ENCODE measurements at places on chromosomes 12 and 14.

GRCh38 chr14:86683561-86683960 is 1153.6 kb downstream of the FLRT2 start:
- DNase-seq, result no peak

GRCh38 chr12:1473418-1473817 is 121.0 kb downstream of the FBXL14 start:
- DNase-seq, result no peak

GRCh38 chr14:103543140-103543539 is 14.1 kb downstream of the TRMT61A start:
- no peak for DNase-seq

GRCh38 chr14:31950764-31951637 is 126.1 kb upstream of the ARHGAP5 start:
- peak; percentile 24 for DNase-seq

DNA sequence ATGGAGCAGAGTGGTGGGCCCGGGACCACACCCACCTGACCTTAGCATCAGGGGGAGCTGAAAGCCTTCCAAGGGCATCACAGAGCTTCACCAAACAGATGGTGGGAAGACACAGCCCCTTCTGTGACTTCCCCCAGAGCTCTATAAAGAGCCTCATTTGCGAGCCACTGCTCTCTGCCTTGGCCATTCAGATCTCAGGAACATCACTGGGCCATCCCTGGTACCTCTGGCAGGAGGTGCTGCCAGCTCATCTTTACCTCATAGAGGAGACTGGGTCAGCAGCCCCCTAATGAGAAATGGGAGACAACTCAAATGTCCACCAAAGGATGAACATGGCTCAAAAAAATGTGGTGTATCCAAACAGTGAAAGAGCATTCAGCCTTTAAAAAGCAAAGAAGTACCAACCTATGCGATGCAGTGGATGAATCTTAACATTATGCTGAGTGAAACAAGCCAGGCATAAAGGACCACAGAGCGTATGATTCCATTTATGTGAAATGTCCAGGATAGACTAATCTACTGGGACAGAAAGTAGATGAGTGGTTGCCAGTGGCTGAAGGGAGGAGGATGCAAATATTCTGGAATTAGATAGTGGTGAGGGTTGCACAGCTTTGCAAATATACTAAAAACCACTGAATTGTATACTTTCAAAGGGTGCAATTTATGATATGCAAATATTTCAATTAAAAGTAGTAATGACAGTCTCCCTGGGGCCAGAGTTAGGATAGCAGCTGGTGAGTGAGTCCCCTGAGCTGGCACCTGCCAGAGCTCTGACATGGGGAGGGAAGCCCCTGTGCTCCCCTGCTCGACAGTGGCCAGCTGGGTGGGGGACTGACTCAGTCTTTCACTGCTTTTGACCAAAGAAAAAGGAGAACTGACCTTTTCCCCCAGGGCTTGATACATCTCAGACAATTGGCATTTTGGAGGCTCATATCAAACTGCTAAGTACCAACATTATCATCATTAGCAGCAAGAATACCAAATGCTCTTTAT is 116.6 kb downstream of the GCH1 start:
- DNase-seq, result no peak

DNA sequence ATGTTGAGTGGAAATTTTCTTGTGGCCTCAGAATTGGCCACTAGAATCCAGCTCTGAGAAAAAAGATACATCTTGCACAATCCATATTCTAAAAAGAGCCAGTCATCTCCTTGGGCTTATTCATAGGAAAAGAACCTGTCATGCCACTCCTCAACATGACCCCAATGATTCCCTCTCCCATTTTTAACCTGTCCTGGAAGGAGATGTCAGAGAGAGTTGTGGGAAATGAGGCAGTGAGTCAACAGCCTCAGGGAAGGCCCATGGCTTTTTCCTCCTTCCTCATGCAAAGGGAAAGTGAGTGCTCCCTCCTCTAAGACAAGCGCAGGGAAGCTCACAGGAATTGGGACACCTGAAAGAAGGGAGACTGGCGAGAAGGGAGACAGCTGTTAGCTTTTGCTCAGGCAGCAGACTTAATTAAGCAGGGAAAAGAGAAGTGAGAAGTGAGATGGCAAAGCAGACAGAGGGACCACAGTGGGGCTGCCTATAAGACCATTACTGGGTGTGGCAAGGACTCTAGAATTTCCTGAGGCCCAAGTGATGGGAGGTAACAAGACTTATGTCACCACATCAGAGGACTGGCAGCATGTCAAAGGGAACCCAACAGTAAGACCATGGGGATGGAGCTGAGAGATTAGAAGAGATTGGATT is 10.2 kb upstream of the DHRS7 start:
- no peak for DNase-seq

GRCh38 chr12:111341426-111342065 is 27.3 kb downstream of the PHETA1 start:
- DNase-seq, result no peak

DNA sequence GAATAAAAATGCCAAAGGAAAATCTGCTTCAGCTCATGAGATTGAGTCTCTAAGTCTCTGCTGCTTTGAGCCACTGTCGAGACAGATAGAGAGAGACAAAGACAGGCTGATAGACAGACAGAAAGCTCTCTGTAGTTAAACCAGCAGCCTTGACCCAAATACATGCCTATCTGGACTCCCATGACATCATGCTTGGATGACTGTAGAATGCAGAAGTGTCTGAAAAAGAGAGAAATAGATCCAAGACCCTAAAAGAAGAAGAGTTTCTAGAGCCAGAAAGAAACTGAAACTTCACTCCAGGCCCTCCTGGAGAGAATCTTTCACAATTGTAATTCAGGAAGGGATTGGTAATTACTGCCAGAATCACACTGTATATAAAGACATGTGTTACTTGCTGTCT is 122.6 kb upstream of the PLXNC1 start:
- DNase-seq, result no peak

DNA sequence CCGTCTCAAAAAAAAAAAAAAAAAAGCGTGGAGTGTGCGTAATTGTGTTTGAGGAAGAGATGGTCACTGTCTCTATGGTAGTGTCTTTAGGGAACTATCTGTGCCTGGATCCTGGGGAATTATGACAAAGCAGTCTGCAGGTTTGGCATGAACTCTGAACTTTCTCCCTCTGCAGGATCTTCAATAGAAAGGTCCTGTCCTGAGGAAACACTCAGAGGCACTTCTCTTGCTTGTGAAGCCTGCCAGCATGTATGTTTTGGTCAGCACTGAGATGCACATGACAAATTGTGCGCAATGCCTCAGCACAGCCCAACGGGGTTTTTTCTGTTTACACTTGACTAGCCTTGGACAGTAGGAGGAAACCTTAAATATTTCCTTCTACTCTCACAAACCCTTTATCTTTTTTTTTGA is 46.6 kb downstream of the ATF7 start:
- DNase-seq, result no peak

DNA sequence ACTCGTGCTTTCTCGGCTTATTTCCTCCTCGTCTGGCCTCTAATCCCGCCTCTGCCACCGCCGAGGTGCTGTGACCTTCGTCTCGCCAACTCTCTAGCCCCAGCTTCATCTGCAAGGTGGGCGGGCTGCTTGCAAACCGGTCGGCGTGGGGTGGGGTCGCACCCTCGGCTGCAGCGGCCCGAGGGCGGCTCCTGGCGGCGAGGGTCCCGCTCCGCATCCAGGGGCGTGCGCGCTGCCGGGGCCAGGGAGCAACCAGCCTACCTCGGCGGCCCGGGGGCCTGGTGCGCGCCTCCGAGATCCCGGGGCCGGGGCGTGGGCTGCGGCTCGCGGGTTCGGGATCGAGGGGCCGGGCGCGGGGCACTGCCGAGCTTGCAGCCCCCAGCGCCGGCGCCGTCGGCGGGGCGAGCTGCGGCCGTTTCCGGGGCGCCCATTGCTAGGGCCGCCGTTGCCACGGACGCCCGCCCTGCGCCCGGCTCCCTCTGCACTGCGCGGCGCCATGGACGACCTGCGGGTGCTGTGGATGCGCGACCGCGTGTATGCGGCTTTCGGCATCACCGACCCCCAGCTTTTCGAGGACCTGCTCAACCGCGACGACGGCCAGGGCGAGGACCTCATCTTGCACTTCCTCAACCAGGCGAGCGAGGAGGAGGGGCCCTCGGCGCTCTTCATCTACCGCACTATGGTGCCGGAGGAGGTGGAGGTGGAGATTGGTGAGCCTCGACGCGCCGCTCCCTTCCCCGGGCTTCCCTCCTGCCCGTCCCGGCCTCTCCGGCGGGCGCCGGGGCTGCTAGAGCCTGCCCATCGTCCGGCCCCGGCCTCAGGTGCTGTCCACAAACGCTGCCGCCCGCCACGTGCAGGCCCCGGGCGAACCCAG is at the start of gene DNAH10:
Gene DNAH10, plus strand, starts transcription at position 461 of the 874 bp plus-strand sequence. Its CDS starts 36 bp downstream, at position 497.
- peak; percentile 28 for DNase-seq

- DNase-seq, result no peak
Observed at GRCh38 chr12:118219772-118220171, 83.8 kb downstream of the PEBP1 start.

- DNase-seq, result no peak
Observed at GRCh38 chr12:1006255-1006654, 15.2 kb downstream of the ERC1 start.

- no peak for DNase-seq
Observed at GRCh38 chr12:73445658-73446324, 1091.8 kb upstream of the ATXN7L3B start.

- no peak for DNase-seq
Observed at GRCh38 chr14:95525999-95526398, 8.9 kb upstream of the GLRX5 start.

DNA sequence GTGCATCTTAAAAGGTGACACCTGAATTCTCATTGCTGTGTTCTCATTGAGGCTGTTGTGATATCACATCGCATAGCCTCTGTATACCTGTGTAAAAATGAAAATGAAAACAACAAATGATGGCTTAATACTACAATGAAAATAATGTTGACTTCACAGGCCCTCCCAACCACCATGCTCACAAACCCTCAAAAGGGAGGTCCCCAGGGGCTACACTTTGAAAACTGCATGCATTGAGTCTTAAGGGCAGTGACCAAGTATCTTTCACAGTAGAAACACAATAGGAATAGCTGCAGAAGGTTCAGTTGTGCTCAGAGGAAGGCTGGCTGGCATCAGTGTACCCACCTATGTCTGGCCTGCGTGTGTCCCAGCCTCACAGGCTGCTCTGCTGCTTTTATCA is 27.6 kb upstream of the KCNK13 start:
- DNase-seq, result no peak

DNA sequence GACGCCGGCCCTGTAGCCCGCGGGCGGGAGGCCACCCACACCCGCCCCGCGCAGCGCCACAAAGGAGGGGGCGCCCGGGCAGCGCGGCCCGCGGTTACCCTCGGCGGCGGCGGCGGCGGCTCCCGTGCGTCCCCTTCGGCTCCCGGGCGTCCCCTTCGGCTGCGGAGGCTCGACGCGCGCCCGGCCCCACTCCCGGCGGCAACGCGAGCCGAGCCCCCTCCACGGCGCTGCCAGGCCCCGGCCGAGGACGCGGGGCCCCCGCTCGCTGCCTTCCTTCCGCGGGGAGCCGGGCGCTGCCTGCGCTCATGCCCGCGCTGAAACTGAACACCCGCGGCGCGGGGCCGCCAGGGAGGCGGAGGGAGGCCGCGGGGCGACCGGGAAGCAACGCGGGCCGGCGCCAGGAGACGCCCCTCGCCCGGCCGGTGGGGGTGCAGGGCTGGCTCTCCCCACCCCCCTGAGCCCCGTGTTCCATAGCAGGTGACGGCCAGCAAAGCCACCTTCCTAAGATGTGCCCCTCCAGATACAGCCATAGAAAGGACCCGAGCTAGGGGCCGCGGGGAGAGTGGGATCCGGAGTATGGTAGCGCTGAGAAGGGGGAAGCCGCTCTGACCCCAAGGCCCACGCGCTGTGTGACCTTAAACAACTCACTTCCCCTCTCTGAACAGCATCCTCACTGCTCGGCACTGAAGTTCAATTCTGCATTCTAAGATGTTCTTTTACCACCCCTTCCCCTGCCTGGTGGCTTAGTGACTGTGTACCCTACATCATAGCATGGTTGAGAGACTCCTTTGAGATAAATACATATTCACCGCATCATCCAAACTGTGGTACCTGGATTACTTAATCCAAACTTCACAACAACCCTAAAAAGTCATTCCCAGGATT is 42.8 kb downstream of the KDM2B start:
- DNase-seq, result no peak

GRCh38 chr14:50045039-50045711 is 71.2 kb downstream of the VCPKMT start:
- DNase-seq, result no peak

GRCh38 chr12:34289431-34290380 is 267.4 kb downstream of the ALG10 start:
- DNase-seq, result no peak

- no peak for DNase-seq
Observed at GRCh38 chr12:123387508-123388176, 3.7 kb downstream of the KMT5A start.

- no peak for DNase-seq
Observed at GRCh38 chr12:57869298-57869926, 22.9 kb upstream of the CTDSP2 start.

DNA sequence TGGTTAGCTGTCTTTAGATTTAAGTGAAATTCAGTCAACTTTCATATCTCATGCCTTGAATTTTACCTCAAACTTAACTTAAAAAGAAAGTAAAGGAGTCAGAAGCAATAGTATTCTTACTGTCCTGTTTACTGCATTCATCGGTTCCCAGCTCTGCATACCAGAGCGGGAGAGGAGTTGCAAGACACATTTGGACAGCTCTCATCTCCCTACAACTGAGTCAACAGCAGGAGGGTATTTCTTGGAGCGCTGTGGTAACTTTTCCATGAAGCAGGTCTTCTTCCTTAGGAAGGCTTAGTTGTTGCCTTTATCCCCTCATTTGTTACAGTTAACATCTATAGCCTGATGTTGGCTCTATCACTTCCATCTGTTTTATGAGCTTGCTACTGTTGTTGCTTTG is 65.1 kb downstream of the TRMT5 start:
- no peak for DNase-seq

GRCh38 chr14:106491851-106492250 is 965.5 kb downstream of the TMEM121 start:
- no peak for DNase-seq

DNA sequence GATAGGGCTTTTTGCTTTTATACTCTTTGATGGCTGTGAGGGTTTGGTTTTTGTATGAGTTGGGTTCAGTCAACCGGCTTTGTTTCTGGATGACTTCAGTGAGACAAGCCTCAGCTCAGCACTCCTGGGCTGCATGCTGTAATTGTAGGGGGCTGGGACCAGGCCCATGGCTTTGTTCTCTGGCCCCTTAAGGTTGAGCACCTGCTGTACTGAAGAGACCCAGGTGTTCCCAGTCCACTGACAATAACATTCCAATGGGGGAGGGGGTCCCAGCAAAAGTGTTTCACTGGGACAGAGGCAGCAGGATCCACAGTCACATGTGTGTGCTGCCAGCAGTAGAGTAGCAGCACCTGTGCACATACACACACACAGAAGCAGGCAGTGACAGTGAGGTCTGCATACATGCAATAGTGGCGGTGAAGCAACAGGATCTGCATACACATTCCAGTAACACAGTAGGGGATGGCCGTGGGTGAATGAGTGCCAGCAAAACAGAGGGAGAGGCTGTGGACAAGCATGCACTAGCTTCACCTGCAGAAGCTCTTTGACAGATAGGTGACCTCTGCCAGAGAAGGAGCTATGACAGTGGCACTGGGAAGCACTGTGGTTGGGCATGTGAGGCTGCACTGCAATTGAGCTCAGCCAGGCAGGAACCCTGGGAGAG is 240.4 kb downstream of the ASCL1 start:
- DNase-seq, result no peak

- peak; percentile 6 for DNase-seq
Observed at GRCh38 chr12:107622001-107622400, 63.6 kb upstream of the PWP1 start.
